CD14-positive monocyte (primary cell): ENCODE measurements at places on chromosomes 16 and 17. TPM values are rescaled to one million over a fixed set of nuclear protein-coding genes. Genes with fewer than 3 reads are reported as not detected.

Gene FAM171A2
- polyA plus RNA-seq: 0.03 TPM in 1 of 2 replicates, not detected in the other

Gene SHISA9
- polyA plus RNA-seq: not detected

Gene RAB11FIP4
- 16.2 TPM for polyA plus RNA-seq

Gene CDH5
- not detected for polyA plus RNA-seq

Gene KRTAP4-11
- polyA plus RNA-seq: not detected

Gene TAC4
- polyA plus RNA-seq: not detected

Gene PRR11
- polyA plus RNA-seq: 1.1 TPM

Gene TCAP
- polyA plus RNA-seq: 1.3 TPM in 2 replicates

Gene IGF2BP1
- not detected for polyA plus RNA-seq

Gene NXPH3
- not detected in 2 replicates for polyA plus RNA-seq

Gene KRT20
- not detected for polyA plus RNA-seq

Gene PPY
- polyA plus RNA-seq: not detected

Gene CHD9NB
- not detected for polyA plus RNA-seq

Gene KCNJ18
- not detected in 2 replicates for polyA plus RNA-seq

Gene FBXL16
- polyA plus RNA-seq: 1.0 and 1.5 TPM in 2 replicates

Gene APOBR
- 3.8 TPM for polyA plus RNA-seq

Gene TMEM88
- polyA plus RNA-seq: 8.0 and 10.2 TPM in 2 replicates

Gene C17orf107
- 4.1 and 5.1 TPM in 2 replicates for polyA plus RNA-seq

Gene TP53TG3
- polyA plus RNA-seq: not detected in 2 replicates

Gene RUNDC3A
- polyA plus RNA-seq: 0.35 and 0.50 TPM in 2 replicates
